Activated CD4-positive, alpha-beta memory T cell treated with anti-CD3 and anti-CD28 coated beads, Interleukin-2, amount 10 ng/mL, durations not matched to agents 7 days and 5 days (primary cell): ENCODE measurements at places on chromosomes 1 and 21. TPM values are rescaled to one million over a fixed set of nuclear protein-coding genes. Genes with fewer than 3 reads are reported as not detected.
A peak's percentile ranks its signal among the peaks of the same experiment; 100 is the strongest.

DNA sequence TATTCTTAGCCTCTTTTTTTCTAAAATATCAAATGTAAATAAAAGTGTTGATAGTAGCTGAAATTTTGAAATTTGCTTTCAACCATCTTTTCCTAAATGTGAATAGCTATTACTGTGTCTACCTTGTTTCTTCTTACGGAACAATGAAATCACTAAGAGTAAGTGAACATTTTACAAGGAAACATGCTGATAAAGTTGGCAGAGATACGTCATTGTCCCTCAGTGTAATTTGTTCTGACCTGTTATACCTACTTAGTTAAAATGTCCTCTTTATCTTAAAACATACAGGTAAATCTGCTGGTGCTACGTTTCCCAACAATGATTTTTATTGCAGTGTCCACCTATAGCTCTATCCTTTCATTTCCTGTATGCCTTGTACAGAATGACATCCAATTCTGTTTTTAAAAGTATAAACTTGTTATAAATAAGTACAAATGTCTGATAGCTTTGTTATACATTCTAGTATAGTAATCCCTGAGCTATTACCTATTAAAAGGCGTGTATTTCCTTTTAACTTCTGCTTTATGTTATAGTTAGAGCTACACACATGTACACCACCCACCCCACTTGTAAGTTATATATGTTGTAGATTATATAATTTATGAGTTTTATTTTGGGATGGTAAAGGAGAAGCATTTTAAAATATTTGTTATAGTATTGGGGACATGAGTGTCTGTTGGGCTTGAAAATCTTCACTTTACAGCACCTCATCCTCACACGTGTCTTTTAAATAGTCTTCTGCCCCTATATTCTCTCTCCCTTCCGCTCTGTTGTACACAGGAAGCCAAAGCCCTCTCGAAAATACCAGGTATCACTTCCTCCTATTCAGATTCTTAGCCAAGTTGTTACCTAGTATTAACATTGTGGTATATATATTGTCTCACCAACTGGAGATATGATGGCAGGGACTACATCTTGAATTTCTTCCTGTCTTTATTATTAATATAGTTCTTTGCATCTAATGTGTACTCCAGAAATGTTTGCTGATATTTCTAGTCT, 25.2 kb downstream of the LAMC1 start:
- no peak for DNase-seq

DNA sequence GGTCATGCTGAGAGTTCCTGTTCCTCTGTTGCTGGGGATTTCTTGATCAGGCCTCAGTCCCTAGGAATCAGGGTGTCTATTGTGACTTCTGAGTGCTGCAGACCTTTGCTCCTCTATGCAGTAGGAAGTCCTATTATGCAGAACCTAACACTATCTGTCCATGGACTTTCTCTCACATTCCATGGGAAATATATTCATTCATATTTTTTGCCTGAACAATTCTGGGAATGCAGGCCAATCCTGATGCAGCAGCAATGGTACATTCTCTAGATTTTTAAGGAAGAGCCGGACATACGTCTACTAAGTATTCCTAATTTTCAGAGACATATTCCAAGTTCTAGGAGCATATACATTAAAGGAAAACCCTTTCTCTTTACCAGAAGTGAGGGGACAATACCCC, 61.1 kb upstream of the C1orf87 start:
- DNase-seq: no peak

DNA sequence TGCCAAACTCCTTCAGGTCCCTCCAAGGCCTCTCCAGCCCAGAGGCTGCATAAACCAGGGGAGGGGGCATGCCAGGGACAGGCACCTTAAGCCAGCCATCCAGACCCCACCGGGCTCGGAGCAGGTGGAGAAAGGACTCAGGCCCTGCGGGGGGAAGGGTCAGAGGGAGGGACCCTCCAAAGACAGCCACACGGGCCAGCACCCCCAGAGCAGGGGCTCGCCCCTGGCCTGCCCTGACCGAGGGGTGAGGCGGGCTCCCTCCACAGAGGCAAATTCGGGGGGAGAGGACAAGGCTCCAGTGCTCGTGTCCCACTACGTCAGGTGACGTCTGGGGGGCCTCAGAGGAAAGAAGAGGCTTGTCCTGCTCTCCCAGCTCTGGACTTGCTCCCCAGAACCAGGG, 8.2 kb downstream of the MEGF6 start:
- no peak for DNase-seq

DNA sequence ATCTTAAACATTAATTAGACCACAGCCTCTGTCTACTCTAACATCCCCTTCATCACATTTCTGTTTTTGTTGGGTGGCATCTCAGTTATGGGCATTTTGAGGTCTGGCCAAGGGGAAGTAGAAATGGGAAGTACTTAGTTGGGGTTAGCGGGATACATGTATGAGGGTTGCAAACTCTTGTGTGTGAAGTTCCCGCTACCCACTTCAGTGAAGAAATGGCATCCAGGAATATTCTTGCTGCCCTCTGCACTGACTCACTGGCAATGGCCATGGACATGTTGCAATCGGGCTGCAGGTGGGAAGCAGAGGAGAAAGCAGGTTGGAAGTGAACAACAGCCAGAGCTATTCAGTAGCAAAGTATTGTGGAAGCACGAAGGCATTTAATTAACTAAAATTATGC, 7.4 kb downstream of the CD48 start:
- DNase-seq: no peak

- no peak for DNase-seq
Observed at GRCh38 chr21:37538971-37539590, 172.5 kb downstream of the DYRK1A start.

DNA sequence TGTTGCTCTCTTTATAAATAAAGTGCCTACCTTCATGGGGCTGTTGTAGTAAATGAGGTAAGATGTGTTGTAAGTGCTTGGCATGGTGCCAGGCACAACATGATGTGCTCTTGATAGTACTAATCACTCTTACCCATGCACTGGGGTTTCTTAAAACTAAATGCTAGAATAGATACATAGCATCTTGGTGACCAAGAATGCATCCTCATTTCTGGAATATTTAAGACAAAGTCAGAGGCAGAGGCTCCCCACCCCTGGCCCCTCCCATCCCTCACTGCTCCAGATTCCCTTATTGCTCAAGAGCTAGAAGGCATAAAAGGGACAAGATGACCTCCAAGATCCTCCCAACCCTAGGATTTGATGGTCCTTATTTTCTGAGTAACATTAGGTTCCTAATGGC, 61.3 kb downstream of the GLUL start:
- no peak for DNase-seq

GRCh38 chr1:66313429-66313828, 220.5 kb upstream of the SGIP1 start:
- no peak for DNase-seq

DNA sequence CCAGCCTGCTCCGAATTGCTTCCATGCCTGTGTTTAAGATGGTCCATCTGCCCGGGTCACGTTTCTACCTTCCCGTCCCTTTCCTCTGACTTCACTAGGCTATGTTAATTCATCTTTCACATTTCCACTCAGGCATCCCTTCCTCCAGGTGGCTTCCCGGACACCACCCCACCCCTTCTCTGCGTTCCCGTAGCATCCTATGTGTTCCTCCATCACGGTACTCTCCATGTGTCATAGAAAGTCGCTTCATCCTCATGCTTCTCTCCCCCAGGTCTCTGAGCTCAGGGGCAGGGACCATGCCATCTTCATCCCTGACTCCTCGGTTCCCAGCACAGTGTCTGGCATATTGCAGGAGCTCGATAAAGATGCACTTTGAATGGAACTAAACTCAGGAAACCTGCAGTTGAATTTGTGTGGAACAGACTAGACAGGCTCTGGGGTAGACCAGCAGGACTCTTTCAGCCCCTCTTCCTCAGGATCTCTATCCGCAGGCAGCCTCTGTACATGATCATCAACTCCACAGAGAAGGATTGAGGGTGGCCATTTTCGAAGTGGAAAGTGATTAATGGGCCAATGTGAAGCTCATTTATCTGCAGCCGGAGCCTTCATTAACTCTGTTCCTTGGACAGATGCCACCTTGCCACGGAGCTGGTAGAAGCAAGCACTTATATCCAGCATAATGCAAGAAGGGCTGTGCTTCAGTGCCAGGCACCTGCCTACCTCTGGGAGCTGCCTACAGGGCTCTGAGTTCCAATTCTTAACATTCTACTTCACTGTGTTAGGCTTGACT, 9.1 kb downstream of the C1orf226 start:
- no peak for DNase-seq

GRCh38 chr1:213844632-213845031, 143.1 kb upstream of the PROX1 start:
- no peak for DNase-seq

DNA sequence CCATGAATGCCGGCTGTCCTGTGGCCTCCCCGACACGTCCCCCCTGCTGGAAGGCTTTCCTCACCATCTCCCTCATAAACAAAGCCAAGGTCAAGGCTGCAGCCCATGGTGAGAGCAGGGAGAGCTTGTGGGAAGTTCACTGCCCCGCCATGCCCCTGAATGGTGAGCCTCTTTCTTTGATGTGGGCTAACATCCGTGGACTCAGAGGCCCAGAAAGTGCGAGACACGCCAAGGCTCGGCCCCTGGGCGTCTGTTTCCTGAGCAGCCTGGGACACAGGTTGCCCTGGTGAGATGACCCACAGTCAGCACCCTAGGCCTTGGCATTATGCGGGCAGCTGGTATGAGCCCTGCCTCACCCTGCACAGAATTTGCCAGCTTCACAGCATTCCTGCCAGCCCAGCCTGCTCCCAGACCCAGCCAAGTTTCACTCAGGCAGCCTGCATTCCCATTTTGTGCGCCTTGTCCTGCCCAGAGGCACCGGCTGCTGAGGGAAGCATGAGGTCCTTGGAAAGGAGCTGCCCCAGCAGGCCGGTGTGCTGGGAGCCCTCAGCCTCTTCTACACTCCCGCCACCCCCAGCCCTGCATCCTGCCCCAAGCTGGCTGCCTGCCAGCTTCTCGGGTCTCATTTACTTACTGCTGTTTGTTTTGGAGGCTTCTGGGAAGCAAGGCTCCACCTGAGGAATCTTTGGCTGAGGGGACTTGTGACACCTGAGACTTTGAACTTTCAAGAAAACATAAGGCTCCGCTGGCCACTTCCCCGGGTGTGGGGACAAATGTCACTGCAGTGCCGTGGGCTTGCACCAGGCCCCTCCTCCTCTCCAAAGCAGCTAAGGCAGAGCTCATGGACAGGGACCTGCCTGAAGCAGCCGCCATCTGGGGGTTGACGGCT, 31.9 kb downstream of the NEK2 start:
- DNase-seq: peak; percentile 26

GRCh38 chr1:34060901-34061415, 104.1 kb downstream of the CSMD2 start:
- no peak for DNase-seq

- no peak for DNase-seq
Observed at GRCh38 chr1:85132078-85132720, 68.6 kb downstream of the SYDE2 start.

The AQP10 gene
- total RNA-seq: not detected

DNA sequence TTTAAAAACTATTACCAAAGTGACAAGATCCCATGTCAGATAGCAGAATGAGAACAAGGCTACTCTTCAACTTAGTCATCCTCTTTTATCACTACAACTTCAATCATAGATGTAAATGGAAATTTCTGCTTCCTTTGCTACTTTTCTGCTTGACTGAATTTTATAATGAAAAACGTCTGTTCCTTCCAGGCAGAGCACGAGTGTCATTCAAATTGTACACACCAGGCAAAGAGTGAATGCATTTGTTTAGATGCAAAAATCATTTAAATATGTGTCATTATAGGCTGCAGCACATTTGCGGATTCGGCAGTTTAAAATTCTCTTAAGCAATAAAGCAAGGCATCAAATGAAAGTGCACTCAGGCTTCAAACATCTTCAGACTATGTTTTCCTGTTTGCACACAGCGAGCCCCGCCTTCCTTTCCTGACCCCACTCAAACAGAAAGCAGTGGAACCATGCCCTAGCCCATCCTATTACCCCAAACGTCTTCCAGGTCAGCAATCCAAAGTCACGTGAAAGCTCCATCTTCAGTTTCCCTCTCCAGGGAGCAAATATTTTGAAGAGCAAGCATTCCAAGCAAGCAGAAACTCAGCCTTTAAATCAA, 99.6 kb downstream of the APP start:
- DNase-seq: peak; percentile 43

The RBM15 gene
- 68.1 TPM for total RNA-seq

- DNase-seq: no peak
Observed at GRCh38 chr1:115543247-115543646, 98.5 kb upstream of the VANGL1 start.

DNA sequence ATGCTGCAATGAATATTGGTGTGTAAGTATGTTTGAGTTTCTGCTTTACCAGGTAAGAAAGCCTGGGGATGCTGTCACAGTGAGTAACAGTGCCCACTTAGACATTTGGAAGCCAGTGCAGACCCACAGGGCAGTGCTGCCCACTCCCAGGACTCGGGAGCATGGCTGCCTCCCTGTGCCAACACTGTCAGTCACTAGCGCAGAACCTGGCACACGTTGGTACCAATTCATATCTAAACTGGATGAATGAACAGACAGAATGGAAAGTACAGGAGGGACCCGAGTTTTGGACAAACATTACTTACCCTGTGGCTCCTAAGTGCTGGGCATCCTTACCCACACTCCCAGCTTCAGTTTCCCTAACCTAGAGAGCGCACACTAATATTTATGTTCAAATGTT, 1.6 kb upstream of the EVA1C start:
- no peak for DNase-seq

DNA sequence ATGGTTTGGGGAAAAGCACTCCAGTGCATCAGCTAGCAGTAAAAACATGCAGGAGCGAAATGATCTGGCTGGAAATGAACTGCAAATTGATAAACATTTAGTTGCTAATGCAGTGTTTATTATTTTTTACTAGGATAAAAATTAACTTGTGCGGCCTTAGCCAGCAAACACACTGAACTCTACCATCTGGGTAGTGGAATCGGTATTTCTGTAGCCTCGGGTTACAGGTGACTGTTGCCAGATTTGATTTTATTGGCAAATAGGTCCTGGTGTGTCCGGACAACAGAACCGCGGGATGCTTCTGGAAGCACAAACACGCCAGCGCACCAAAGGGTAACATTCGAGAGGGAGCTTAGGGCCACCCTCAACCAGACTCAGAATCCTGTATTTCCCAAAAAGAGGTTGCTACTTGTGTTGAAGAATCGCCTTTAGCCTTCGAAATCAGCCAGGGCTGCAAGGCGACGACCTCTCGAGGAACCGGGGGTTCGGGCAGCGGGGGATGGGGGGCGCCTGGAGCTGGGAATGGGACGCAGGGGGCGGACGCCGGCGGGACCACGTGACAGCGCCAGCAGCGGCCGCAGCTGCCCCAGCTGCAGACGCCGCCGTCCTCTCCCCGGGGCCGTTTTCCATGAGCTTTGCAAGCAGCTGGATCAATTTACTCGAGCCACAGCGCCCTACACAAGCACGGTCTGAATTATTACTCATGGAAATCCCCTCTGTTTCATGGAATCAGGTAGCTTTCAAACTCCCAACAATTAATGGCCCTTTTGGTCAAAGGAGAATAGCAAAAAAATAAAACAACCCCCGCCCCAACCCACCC, 158.8 kb downstream of the TOMM20 start:
- DNase-seq: peak; percentile 14

The BSND gene
- total RNA-seq: 0.08 TPM

- no peak for DNase-seq
Observed at GRCh38 chr1:248045209-248045608, 1.4 kb upstream of the OR2L3 start.

- peak; percentile 75 for DNase-seq
Observed at GRCh38 chr1:12087797-12088314, 24.8 kb downstream of the TNFRSF8 start.

The CFAP74 gene
- not detected for total RNA-seq
